ENCODE measurements at places on chromosomes 4 and X.

- DNase-seq = no peak
These were observed 186.5 kb downstream of the MAB21L2 start for GRCh38 chr4:150768497-150768896.

DNA sequence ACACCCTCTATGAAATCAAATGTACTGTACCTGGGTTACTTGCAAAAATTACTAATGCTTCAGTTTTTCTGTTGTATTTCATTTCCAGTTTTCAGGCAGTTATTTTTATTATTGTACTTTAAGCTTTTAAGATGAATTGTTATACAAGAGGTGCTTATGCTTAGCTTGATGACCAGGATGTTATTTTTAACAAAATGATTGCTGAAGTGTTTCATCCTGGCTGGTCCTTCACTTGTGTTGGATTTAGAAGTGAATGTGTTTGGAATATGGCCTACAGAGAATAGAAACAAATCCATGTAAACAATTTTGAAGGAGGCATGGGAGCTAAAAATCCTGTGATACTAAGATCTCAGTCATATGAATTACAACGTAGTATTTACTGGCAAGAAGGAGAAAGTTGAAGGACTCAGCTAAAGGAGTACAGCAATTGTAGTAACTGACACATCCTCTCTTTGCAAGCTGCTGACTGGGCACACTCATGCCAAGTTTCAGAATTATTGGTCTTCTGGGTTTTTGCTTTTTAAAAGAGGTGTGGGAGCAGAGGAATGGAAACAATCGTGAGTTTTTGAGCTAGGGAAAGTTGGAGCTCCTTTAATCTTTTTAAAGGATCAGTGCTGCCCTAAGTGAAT, 9.2 kb downstream of the UBE2A start:
- DNase-seq = no peak

DNA sequence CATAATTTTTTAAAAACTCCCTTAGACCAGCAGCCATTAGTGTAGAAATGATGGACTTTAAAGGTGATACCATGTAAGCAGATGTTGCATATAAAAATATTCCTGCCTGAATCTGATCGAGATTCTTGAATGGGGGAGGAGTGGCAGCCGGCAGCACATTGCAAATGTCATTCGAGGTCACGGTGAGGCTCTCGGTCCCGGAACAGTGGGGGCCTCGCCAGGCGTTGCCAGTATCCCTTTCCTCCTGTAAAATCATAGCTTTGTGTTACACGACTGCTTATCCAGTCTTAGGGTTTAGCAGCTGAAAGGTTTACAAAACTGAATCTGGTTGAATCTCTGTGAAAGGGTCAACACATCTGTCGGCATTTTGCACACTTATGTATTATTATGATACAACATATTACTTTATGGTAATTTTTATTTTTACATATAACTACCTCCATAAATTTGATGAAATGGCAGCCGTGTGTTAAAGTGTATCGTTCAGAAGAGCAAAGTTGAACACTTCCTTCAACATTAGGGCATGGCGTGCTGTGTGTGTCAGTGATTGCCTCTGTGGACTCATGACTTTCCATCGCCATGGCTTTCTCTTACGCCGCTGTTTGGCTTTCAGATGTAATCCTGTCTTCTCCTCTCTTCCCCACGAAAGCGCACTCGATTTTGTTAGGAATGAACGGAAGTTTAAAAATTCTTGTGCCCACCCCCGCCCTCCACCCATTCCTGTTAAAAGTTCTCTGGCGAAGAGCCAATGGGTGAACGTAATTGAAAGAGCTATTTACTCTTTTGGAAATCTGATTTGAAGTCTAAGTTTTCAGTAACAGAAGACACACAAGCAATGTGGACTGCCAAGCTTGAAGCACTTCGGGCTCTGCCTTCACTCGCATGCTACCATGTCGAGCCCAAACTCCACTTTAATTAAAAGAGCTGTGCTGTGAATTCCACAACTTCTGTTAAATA, 114.8 kb downstream of the STOX2 start:
- no peak for DNase-seq

DNA sequence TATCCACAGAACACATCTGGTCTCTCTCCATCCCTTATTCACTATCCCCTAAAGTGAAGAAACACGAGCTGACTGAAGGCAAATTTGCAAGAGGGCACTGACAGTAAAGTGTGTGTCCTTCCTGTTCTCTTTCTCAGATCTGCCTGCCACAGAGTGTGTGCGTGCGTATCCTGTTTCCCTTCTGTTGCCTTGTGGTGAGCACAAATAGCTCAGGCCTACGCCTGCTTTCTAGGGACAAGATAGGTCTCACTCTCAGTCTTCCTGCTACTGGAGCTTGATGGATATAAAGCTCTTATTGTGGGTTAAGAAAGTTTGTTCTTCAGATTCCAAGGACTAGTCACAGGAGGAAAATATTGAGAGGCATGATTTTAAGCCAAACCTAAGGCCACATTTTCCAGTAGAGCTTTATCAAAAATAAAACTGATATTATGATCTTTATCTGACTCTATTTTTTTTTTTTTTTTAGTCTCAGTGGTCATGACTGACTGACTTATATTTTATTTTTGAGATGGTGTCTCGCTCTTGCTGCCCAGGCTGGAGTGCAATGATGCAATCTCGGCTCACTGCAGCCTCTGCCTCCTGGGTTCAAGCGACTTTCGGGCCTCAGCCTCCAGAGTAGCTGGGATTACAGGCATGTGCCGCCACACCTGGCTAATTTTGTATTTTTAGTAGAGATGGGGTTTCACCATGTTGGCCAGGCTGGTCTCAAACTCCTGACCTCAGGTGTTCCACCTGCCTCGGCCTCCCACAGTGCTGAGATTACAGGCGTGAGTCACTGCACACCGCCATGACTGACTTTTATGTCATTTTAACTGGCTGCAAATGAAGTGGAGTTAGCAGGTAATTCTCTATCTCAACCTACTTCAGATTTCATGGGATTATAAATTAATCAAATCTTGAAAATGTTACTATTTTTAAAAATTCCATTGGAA, 140.3 kb upstream of the SH3RF1 start:
- DNase-seq = peak; percentile 3

DNA sequence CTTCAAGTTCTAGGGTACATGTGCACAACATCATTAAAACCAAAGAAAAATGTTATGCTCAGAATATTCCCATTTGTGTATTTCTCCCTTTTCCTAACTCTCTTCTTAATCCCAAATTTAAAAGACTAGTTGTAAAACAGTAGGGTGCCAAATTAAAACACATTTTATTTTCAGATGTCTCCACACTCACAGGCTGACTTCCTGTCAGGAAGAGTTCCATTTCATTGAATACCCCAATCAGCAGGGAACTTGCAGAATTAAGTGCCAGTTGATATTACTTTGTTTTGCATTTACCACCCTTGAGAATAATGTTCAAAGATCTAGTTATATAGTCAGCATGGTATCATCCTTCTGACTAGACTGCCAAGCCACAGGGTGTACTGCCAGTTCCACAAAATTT, 207.9 kb downstream of the MAB21L2 start:
- no peak for DNase-seq

DNA sequence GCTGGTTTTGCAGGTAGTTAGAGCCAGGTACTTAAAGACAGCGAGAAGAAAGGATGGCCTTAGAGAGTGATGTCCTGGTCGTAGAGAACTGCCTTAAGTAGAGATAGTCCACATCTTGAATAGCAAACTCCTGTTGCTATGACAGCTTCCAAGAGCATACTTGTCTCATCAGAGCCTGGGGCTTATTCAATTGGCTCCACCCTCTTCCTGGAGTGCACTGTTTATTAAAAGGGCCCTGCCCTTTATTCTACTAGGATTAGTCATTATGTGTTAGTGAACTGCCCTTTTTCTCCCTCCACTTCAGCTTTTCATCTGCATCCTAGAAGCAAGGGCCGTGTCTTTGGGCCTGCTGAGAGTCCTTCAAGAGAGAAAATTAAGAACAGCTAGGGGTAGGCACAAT, 94.5 kb upstream of the EOLA2 start:
- DNase-seq = peak; percentile 87
